ENCODE measurements at places on chromosomes 13 and 19.

DNA sequence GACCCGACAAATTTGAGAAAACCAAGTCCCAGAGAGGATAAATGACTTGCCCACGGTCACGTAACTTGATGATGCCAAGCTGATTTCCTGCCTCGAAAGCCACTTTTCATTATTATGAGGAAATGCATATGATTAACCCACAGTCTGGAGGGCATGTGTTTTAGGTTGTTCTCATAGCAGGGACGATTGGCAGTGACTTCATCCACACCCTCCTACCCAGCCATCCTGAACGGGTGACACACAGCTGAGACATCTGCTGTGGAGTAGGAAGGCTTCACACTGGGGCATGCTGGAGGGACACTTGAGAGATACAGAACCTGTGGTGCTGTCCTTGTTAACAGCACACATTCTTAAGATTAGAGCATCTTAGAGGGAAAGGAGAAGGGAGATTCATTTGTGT is 65.4 kb upstream of the WDFY2 start:
- peak; percentile 12 for DNase-seq

DNA sequence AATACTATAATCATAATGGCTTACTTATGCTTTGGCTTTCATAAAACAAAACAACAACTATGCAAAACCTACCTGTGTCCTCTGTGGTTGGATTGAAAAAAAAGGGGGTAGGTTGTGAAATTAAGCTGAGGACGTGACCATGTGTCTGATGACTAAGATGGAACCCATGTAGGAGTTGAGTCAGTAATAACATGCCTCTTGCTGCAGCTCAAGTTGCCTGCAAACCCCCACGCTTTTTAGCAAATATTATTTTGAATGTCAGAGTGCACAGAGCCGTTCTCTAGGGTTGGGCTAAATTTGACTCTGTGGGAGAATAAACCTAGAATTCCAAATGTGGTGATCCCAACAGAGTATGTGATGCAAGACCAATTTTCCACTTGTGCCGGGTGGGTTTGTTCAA is 209.3 kb downstream of the KCNRG start:
- DNase-seq, result no peak

DNA sequence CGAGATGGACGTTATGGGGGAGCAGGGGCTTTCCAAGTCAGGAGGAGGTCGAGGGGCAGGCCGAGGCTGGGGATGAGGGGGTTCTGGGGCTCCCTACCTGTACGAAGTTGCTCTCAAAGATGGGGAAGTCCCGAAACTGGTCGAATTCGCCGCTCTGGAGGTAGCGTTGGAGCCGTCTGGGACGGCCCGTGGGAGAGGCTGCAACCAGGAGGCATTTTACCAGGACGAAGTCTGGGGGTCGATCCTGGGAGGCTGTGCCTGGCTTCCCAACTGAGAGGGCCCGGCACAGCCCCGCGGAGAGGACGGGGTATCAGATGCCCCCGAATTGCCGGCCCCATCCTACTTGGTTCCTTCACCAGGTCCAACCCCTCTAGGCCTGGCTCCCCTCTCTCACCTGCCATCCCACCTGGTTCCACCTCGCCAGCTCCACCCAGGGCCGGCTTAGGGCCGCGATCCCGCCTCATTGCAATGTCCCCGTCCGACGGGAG is 527 bp upstream of the EMC10 start:
- DNase-seq, result no peak

GRCh38 chr13:40148101-40148500 is 492.6 kb downstream of the COG6 start:
- DNase-seq, result peak; percentile 36

DNA sequence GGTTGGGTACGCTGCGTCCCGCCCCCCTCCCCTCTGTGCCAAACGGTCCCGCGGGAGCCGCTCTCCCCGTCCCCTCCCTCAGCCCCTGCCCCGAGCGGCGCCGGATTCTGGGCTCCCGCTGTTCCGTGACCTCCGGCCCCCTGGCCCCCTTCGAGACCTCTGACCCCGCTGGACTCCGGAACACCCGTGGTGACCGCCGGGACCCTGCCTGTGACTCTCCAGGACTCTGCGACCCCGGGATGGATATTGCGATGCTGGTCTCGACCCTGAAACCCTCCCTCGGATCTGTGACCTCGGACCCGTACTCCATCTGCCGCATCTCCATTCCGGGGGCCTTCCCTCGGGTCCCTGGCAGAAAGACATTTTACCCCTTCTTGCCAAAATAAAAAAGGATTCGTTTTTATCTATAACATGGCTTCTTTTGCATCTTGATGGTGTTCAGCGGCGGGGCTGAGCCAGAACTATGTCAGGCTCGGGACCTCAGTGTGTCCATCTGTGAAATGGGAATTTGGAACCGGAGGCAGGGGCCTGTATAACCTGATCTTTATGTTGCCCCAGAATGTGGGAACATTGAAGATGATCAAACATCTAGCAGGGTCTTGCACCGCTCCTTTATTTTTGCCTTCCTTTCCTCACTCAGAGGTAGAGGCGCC is 654 bp upstream of the MEGF8 start:
- no peak for DNase-seq

- no peak for DNase-seq
These were observed 108.5 kb downstream of the FRY start for GRCh38 chr13:32140109-32140508.

DNA sequence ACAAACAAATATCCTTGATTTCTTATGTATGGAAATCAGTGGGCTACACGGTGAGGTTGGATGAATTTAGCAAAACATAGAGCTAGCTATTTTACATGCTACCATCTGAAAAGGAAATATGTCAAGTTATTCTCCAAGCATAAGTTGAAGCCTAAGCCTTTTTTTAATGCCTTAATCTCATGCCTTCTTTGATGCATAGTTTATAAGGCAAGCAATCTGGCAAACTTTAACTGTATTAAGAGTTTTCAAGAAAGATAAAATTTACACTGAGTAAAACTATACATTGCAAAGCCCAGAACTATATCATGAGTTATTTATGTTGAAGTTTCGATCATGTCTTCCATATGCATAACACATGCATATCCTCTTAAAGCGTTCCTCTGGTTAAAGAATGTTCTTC is 85.0 kb upstream of the ATXN8OS start:
- DNase-seq, result no peak

DNA sequence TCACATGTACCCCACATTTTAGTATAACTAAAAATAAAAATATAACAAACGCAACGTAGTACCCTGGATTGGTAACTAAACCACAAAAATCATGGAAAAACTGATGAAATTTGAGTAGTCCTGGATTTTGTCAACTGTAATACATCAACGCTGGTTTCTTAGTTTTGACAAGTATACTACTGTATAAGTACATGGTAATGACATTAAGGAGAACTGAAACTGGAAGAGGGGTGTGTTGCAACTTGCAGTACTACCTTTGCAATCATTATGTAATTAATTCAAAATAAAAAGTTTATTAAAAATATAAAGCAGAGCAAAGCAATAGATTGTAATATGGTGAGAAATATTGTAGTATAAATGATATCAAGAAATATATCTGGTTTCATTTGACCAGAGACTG is 1158.0 kb upstream of the SPRY2 start:
- no peak for DNase-seq

DNA sequence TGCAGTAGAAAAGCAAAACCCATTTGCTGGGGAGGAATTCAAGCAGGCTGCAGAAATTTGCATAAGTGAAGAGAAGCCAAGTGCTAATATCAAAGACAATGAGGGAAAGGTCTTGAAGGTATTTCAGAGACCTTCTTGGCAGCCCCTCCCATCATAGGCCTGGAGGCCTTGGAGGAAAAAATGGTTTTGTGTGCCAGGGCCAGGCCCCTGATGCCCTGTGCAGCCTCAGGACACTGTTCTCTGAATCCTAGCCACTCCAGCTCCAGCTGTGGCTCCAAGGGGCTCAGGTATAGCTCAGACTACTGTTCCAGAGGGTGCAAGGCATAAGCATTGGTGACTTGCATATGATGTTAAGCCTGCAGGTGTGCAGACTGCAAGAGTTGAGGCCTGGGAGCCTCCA is 463.2 kb upstream of the ATXN8OS start:
- no peak for DNase-seq

- no peak for DNase-seq
These were observed 533.2 kb downstream of the RFC3 start for GRCh38 chr13:34351134-34351533.

DNA sequence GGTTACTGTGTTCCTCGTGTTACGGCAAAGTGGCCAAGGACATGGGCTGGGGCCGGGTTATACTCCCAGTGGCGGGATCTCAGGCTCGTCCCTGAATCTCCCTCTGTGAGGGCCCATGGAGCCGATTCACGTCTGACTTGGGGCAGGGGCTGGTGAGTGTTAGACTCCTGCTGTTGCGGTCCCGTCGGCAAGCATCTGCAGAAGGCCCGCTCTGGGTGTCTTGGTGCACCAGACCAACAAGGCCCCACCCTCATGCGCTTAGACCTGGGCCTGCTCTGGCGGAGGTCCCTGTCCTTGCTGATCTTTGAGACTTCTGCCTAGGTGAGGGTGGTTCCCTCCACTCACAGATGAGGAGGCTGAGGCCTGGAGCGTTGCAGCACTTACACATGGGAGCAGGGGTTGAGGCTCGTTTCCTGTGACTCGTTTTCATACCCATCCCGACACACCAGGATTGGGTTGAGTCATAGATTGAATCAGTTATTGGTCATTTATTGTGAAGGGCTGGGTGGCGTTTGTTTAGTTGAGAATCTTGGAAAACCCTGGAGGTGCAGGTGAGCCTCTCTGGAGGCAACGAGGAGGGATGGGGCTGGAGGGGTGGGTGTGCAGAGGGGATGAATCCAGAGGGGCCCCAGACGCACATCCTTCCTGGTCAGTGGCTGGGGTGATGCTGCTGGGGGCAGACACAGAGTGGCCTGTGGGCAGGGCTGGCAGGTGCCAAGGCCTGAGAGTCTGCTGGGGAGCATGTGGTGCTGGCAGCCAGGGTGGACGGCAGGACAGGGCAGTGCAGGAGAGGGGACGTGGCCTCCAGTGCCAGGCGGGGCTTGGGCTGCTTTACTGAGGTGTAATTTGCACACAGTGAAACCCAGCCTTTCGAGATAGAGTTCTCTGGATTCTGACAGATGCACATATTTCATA is 4.6 kb downstream of the EPN1 start:
- DNase-seq, result no peak

DNA sequence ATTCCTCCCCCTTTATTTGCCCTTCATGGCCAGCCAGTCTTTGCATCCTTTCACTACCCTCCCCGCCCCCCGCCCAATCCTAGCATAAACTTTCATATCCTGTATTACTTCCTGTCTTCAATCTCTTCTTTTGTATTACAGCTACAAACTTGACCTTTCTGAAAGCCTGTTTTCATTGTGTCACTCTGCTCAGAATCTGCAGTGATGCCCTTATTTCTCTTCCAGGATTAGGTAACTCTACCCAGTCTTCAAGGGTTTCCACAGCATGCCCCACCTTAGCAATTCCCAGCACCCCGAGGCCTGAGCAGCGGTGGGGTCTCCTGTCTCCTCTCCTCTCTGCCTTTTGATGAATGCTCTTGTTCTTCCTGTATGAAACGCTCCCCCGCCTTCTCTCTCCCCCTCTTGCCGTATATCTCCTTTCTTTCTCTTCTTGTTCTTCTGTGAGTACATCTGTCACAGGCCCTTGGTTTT is 145.6 kb downstream of the SHISA2 start:
- DNase-seq, result no peak

DNA sequence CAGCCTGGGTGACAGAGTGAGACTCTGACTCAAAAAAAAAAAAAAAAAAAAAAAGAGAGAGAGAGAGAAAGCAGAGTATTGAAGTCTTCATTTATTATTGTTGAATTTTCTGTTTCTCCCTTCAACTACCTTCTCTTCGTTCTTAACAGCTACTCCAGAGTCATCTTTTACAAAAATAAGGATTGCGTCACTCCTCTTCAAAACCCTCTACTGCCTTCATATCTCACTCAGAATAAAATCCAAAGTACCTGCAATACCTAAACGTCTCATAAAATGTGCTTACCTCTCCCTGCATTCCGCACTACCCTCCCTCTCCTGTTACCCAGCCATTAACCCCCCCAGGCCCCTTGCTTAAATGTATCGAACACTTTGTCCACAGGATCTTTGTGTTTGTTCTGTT is 17.4 kb upstream of the RPL21 start:
- no peak for DNase-seq

DNA sequence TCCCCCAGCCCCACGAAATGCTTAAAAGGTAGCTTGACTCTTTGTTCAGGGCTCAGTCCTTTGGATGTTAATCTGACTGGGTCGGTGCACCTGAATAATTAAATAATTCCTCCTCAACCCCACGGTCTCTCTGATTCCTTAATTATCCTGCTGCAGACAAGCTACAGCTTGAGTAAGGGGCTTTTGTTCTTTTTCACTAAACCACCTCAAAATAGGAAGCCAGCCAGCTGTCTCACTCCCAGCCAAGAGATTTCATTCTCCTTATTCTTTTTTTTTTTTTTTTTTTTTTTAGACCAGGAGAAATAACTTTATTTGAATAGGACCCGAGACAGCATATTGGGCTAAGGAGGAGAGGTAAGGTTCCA is 7.9 kb upstream of the FCGBP start:
- DNase-seq, result no peak

GRCh38 chr19:5492635-5493409 is 37.6 kb downstream of the ZNRF4 start:
- no peak for DNase-seq

DNA sequence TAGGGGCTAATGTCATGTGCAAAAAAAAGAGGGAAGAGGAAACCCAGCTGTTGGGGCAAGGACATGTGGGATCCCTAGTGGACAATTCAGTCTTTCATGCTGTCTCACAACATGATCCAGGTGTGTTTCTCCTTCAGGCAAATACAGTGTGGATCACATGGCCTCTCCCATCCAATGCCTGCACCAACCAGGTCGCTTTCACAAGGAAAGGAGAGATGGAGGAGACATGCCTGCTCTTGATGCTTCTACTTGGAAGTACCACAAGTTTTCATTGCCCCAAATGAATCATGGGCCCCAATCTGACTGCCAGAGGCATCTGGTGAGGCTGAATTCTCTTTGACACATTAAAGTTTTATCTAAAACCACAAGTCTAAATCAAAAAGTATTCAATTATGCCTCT is 82.1 kb downstream of the DLEU7 start:
- no peak for DNase-seq

GRCh38 chr19:32570081-32570785 is 10.8 kb upstream of the PDCD5 start:
- peak; percentile 70 for DNase-seq

GRCh38 chr13:111897846-111898215 is 169.1 kb upstream of the SOX1 start:
- DNase-seq, result no peak
